ENCODE measurements at places on chromosomes 12 and 14.

DNA sequence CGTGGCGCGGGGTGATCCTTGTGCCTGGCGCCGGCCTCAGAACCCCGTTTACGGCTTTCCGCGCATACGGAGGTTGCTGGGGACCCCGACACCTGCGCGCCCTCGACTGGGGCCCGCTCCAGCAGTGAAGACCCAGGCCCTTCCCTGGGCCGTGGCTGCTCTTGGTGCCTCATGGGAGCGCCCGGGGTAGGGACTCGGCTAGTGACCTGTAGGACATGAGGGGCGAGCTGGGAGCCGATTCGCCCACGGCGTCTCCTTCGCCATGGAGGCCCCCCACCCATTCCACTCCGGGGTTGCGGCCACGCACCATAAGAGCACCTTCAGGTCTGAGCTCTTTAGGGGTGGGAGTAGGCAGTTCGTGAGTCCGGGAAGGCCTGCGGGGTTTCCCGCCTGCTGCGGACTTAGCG is 14.2 kb upstream of the PAX9 start:
- DNase-seq: no peak

GRCh38 chr12:49564686-49565405 is 3.1 kb downstream of the MCRS1 start:
- DNase-seq: no peak

DNA sequence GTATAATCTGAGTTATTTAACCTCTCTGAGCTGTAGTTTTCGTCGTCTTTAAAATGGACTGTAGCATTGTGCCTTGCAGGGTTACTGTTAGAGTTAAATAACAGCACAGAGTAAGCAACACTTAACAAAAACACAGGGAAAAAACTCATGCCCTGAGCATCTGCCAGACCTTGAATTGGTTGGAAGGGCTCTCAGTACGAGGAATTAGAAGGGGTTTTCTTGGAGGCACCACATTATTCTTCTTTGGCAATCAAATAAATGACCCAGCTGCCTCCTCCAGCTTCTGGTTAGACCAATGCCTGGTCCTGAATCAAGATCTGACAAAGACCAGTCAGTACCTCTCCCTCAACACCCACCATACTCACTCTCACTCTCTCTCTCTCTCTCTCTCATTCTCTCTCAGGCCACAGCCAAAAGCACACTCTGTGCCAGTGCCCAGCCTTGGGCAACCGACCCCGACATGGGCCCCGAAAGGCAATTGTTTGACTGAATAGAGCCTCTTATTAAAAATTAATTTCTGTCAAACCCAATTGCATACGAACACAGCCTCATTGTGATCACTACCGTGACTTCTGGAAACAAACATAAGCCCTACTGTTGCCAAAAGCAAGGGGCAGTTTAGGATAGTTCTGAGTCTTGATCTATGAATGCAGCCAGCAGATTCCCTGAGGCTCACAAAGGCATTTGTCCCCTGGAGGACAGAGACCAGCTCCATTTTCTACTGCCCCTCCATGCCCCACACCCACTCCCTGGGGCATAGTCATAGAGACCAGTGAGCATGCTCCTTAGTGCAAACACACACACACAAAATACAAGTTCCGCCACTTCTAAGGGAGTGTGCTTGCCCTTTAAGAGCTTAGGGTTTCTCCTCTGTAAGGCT is 23.9 kb downstream of the DUSP6 start:
- DNase-seq: no peak

DNA sequence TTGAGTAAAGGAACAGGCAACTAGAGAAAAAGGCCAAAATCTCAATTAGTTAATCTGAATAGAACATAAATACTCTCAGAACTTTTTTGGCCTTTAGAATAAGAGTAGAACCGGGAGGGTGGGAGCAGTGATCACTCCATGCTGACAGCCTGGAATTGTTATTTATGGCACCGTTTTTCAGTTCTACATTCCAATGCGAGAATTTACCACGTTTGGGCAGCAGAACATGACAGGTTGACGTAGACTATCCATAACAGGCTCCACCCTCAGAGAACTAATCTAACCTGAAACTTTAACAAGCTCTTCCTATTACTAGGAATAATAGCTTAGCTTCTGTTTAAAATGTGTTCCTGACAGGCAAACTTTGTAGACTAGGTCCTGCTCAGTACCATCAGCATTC is 379.1 kb downstream of the SEC23A start:
- no peak for DNase-seq

DNA sequence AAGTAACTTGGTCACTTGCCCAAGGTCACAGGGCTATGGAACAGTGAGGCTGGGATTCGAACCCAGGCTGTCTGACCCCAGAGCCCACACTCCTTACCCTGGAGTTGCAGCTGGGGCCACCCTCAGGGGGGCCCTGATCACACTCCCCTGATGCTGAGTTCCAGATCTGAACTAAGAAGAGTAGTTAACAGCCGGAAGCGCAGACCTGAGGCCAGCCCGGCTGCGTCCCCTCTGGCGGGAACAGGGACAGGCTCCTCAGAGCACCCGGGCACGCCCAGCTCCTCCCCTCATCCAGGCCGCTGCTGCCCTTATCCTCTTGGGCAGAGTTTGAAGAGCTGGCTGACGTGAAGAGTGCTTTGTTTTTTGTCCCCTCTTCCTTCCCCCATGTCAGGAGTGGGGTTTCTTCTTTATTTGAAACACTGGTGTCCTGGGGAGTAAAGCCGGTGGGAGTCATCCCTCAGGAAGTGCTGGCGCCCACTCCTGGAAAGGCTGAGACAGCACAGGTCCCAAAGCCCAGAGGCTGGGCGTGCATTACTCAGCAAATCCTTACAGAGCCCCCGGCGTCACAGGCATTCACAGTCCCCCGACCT is 8.7 kb downstream of the PHB2 start:
- peak; percentile 75 for DNase-seq

GRCh38 chr12:28574746-28575592 is 384.7 kb downstream of the CCDC91 start:
- DNase-seq: no peak

DNA sequence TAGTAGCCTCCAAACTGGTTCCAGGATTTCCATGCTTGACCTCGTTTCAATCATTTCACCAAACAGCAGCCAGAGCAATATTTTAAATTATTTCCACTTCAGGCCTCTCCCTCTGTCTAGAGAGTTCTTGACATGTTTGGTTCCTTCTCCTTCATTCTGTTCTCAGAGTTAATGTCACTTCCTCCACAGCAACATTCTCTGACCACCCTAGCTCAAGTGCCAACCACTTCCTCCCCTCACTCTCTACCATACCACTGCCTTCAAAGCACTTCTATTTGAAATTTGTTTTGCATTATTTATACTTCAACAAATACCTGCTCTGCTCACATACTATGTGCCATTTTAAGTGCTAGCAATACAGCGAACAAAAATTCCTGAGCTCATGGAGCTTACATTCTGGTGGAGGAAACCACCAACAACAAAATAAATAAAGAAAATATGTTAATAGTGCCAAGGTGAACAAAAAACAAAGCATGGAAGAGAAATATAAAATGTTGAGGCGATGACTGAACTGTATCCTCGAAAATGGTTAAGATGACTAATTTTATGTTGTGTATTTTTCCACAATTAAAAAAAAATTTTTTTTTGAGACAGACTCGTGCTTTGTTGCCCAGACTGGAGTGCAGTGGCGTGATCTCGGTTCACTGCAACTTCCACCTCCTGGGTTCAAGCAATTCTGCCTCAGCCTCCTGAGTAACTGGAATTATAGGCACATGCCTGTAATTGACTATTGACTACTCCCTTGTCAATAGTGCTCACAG is 17.3 kb downstream of the BAZ1A start:
- no peak for DNase-seq

DNA sequence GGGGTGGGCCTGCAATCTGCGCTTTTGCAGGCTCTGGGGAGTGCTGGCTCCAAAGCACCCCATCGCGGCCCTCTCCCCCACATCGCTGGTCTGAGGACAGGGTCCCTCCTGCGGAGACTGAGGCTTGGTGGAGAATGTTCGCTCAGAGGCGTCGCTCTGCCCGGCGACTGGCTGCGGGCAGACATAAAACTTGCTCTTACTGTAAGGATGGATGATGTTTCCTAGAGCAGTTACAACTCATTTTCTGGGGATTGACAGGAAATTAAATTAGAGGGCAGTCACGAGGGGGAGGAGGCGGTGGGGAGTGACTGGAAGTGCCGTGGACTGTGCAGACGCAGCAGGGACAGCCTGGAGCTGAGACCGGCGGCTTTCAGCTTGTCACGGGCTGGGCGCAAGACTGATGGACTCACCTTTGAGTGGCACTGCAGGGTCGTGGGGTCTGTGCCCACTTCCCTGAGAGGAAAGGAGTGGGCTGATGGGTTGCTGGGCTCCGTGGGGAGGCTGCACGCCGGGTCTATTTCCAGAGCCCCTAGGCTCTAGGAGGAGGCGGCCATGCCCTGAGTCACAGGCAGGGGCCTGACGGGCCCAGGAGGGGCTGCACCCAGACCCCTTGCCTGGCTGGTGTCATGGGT is 32.8 kb downstream of the NOC4L start:
- no peak for DNase-seq

- DNase-seq: no peak
These were observed 57.4 kb downstream of the CMAS start for GRCh38 chr12:22103418-22103817.

DNA sequence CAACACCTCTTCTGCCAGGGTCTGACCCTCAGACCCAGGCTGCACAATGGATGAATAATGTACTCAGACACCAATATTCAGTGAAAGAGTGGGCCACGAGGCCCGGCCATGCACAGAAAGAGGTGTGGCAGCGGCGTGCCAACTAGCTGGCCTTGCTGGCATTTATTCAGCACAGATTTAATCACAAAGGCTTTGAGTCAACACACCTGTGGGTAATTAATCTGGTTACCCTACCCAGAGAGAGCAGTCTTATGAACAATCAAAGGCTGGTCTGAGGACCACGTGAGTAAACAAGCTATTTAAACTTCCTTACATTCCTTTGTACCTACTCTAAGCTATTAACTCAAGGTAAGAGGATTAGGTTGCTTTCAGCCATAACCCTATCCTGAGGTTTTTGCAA is 324.8 kb downstream of the C12orf50 start:
- DNase-seq: no peak

GRCh38 chr12:99528478-99528877 is 119.1 kb upstream of the GARIN6 start:
- no peak for DNase-seq

DNA sequence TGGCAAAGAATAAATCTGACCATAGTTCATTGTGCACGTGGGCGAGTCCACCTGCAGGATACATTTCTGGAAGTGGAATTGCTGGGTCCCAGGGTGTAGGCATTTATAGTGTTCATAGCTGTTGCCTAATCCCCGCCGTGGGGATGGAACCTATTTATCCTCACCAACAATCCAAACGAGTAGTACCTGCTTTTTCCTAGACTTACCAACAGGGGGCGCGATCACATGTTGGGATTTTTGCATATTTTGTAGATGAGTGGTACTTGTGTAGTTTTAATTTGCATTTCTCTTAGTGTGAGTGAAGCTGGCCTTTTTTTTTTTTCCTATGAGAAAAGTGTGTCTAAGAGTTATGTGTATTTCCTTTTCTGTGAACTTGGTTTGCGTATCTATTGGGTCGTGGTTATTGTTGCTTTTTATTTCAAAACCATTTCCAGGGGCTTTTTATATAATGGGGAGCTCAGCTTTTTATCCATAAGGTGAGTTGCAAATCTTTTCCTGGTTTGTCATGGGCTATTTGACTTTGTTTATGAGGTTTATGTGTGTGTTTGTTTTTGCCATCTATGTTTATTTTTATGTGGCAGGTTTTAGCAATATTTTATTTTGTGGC is 67.2 kb downstream of the CCDC92 start:
- peak; percentile 28 for DNase-seq

DNA sequence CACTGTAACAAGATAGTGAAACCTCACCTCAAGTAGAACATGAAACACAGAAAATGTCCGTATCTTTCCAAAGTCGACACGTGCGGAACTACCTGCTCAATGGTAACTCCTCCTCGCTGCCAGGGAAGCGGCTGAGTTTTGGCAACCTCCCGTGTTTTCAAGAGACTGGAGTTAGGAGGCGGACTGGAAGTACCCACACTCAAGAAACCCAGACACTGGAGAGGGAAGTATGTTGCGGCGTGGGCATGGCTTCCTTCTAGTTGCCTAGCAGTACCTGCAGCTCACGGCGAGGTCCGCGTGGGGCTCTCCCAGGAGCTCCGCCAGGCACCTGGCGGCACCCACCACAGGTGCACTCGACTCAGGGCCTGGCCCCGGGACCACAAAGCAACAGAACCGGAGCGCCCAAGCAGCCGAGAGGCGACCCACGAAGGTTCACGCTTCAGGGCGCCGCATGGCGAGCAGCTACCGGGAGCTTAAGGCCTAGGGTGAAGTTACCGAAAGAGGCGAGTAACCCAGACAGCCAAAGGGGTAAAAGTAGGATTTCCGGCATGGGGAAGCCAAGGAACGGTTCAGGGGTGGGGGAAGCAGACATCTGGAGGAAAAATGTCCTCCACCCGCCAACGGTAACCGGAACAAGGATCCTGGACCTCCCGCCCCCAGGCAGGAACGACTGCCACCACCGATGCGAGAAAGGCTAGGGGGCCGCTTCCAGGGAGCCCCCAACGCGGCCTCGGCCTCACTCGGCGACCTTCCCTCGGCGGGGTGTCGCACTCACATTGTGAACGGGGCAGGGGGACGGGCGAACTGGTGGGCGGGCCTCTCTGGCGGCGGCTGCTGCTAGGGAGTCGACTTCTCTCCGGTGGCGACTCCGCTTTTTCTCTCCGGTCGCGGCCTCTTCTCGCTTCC is 608 bp downstream of the PTGES3 start:
- DNase-seq: peak; percentile 56

- no peak for DNase-seq
These were observed 3.7 kb downstream of the KERA start for GRCh38 chr12:91053951-91054715.

DNA sequence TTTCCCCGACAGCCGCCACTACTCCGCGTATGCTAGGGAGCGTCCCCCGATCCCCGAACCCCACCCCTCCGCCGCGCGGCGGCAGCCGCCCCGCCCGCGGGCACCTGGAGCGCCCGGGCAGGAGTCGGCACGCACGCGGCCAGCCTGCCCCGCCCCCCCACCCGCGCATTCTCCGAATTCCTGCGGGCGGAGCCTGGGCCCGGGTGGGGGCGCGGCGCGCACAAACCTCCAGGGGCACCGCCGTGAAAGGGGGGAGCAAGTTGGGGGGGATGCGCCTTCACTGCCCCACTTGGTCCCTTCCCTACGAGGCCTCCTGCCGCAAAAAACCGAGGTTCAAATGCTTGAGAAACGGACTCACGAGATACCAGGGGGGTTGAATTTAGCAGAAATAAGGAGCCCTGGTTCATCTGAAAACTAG is 1.7 kb downstream of the AJUBA start:
- peak; percentile 81 for DNase-seq
